ENCODE measurements at places on chromosomes 3 and 15. TPM values are rescaled to one million over a fixed set of nuclear protein-coding genes. Genes with fewer than 3 reads are reported as not detected.

- no peak for DNase-seq
- no peak overlapping the region for H3K27ac ChIP-seq
- H3K4me1 ChIP-seq: no peaks in the 10 kb centered on the region
- peaks cover 5% of the 10 kb centered on the region for H3K27me3 ChIP-seq
- H3K36me3 ChIP-seq: no peaks in the 10 kb centered on the region
Observed at GRCh38 chr3:127371334-127371733, 83.5 kb upstream of the PRR20G start.

DNA sequence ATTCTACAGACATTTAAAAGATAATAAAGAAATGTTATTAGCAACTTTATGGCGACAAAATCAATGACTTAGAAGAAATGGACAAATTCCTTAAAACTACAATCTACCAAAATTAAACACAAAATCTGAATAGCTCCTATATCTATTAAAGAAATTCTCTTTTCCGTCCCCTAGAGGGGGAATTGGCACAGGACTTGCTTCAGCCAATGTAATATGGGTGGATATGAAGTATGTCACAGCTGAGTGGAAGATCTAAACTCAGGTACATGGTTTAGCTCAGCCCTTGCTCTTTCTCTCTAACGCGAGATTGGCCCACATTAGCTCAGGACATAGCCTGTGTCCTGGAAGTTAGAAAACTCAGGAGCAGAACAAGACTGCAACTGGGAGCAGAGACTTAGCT lies 79.3 kb downstream of the DNAH12 start:
- no peak overlapping the region for H3K4me3 ChIP-seq
- no peaks in the 10 kb centered on the region for H3K4me1 ChIP-seq
- H3K36me3 ChIP-seq: no peaks in the 10 kb centered on the region
- no peak for DNase-seq
- H3K27ac ChIP-seq: no peak overlapping the region

DNA sequence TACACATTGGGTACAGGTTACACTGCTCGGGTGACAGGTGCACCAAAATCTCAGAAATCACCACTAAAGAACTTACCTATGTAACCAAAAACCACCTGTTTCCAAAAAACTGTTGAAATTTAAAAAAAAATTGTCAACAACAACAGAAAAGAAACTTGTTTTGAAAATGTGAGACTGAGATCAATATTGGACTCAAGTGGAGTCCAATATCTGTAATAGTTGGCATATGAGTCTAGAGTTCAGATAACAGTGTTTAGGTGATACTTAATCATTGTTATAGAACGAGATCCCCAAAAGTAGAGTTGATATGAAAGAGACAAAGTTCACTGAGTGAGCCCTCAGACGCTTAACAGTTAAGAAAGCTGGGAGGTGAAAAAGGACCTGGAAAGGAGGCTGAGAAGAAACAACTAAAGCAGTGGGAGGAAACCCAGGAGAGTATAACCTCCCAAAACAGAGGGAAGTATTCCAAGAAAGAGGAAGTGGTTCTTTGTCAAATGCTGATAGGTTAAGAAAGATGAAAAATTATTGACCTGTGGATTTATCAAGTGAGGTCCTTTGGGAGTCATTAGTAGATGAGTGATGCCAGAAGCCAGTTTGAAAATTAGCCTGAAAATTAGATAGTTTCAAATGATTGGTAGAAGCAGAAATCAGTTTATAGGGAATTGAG lies 388.6 kb upstream of the DPH6 start:
- DNase-seq: no peak
- no peak overlapping the region for H3K4me3 ChIP-seq
- no peaks in the 10 kb centered on the region for H3K36me3 ChIP-seq
- no peaks in the 10 kb centered on the region for H3K27me3 ChIP-seq
- no peaks in the 10 kb centered on the region for H3K4me1 ChIP-seq
- H3K27ac ChIP-seq: no peak overlapping the region

- H3K27ac ChIP-seq: no peak overlapping the region
- no peak for DNase-seq
- H3K4me1 ChIP-seq: no peaks in the 10 kb centered on the region
- H3K36me3 ChIP-seq: no peaks in the 10 kb centered on the region
Observed at GRCh38 chr3:10700821-10701220, 115.2 kb upstream of the SLC6A11 start.

DNA sequence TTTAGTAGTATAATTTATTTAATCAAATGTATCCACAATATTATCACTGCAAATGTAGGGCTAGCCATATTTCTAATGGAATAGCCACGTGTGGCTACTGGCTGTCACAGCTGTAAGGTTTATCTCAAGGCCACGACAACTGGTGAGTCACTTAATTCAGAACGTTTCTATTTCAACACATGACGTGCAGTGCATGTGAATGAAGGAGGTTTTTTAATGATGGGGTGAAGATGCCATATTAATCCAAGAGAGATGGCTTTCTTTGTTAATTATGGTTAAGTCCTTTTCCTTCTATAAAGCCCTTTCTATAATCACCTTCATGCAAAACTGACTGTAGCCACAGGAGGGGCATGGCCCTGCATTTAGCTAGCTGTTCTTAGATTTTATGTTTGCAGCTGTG lies 212.0 kb downstream of the FEZF2 start:
- no peak overlapping the region for H3K27ac ChIP-seq
- no peaks in the 10 kb centered on the region for H3K36me3 ChIP-seq
- H3K4me1 ChIP-seq: peaks cover 10% of the 10 kb centered on the region

DNA sequence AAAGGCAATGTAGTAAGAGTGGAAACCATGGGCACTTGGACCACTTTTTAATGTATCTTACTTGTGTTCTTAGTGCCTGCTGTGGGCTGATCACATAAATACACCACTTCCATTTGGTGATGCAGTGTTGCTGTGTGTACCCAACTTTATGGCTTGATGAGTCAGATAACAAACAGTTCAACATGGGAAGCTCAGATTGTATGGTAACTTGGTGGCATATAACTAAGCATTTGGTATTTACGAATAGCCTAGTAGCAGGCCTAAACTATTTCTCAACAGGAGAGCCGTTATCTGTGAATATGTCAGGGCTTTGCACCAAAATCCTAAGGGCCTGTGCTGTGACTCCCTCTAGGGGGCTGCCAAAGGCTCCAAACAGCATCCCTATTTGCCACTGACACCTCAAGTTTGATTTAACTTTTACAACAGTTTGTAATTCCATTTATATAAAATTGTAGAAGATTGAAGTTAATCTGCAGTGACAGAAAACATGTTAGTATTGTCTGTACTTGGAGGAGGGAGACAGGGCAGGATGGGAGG lies 640.4 kb upstream of the CADM2 start:
- no peaks in the 10 kb centered on the region for H3K4me1 ChIP-seq
- H3K27ac ChIP-seq: no peak overlapping the region
- no peaks in the 10 kb centered on the region for H3K36me3 ChIP-seq

DNA sequence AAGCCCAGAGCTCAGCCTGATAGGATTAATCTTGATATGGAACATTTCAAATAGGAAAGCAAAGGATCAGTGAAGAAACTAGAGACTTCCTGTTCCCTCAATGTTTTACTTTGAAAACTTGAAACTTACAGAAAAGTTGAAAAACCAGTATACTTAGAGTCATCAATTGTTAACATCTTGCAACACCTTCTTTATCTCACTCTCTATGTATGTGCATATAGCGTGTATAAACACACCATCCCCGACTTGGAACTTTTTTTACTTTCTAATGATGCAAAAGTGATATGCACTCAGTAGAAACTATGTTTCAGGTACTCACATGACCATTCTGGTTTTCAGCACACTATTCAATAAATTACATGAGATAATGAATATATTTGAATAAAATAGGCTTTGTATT lies 60.5 kb downstream of the SEC22A start:
- H3K27me3 ChIP-seq: no peaks in the 10 kb centered on the region
- H3K27ac ChIP-seq: no peak overlapping the region
- H3K36me3 ChIP-seq: no peaks in the 10 kb centered on the region
- H3K4me3 ChIP-seq: no peak overlapping the region
- no peaks in the 10 kb centered on the region for H3K4me1 ChIP-seq

GRCh38 chr3:126399351-126399735 lies 4.6 kb downstream of the CFAP100 start:
- no peak for DNase-seq
- H3K36me3 ChIP-seq: no peaks in the 10 kb centered on the region
- H3K27ac ChIP-seq: no peak overlapping the region
- peaks cover 2% of the 10 kb centered on the region for H3K27me3 ChIP-seq
- H3K4me1 ChIP-seq: no peaks in the 10 kb centered on the region

The SPTSSB gene
- total RNA-seq: 0.50 TPM

All from astrocyte (in vitro differentiated cells and primary cell).